SJCRH30 (cell line): ENCODE measurements at places on chromosomes 3 and 15. TPM values are rescaled to one million over a fixed set of nuclear protein-coding genes. Genes with fewer than 3 reads are reported as not detected.

The WNT5A gene
- 33.1 and 34.6 TPM in 2 replicates for total RNA-seq

The CHAC1 gene
- total RNA-seq: 1.0 and 2.5 TPM in 2 replicates

The USP50 gene
- total RNA-seq: not detected in 2 replicates

The NOX5 gene
- not detected in 2 replicates for total RNA-seq

The RASL12 gene
- 0.08 TPM in 1 of 2 replicates, not detected in the other for total RNA-seq
